Activated T-helper 2 cell treated with anti-CD3 and anti-CD28 coated beads, Interferon-gamma antibody, Interleukin-2, Interleukin-4, amounts not matched to agents 10 μg/mL and 5 μg/mL and 100 μg/mL, durations not matched to agents 14 hours and 24 hours and 36 hours (primary cell): ENCODE measurements at places on chromosomes 3 and 15.

DNA sequence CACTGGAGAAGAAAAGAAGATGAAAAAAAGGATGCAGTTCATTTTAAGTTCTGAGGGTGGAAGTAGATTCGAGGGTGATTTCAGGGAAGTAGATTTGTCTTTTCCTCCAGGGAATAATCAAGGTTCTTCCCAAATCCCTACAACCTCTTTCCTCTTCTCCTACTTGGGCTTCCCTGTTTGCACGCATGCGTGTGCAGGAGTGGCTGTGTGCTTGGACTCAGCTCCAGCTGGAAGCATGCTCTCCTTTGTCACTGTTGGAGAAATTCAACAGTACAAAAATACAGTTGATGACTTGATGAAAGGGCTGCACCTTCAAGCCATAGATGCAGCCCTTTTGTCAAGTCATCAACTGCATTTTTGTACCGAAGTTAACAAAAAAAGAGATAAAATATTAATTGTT, 3.8 kb downstream of the OR5K2 start:
- DNase-seq: no peak

- no peak for DNase-seq
Observed at GRCh38 chr3:23961913-23962312, 16.8 kb downstream of the NR1D2 start.

GRCh38 chr15:69749797-69750196, 297.2 kb downstream of the RPLP1 start:
- DNase-seq: no peak

DNA sequence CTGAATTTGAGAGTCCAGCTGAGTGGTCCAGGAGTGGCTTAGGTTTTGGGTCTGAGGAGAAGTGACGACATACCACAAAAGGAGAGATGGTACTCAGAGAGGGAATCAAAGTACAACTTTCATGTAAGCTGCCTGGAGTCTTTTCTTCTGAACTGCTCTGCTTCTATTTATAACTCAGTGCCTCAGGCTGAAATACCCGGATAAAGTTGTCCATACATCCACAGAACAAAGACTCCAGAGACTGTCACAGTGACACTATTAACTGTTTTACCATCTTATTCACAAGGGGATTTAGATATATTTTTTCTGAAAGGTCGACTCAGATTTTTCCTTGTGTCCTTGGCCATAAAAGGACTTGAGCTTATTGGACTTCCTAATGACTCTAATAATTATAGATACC, 264.3 kb upstream of the DNAJC19 start:
- DNase-seq: no peak

DNA sequence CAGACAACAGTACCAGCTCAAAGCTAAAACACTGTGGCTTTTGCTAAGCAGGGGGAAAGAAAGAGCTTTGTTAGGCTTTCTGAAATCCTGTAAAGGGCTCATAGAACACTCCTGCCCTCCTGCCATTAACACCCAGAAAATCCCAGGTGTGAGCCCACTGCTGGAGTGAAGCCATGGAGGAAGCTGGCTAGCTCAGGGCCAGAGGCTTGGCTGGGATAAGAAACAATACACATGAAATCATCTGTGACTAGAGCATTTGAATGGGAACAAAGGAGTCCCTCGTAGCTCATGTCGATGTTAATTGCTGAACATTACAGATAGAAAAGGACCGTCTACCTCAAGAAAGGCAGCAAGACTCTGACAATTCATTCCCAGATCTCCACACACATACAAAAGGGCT, 23.5 kb downstream of the RUVBL1 start:
- DNase-seq: no peak

DNA sequence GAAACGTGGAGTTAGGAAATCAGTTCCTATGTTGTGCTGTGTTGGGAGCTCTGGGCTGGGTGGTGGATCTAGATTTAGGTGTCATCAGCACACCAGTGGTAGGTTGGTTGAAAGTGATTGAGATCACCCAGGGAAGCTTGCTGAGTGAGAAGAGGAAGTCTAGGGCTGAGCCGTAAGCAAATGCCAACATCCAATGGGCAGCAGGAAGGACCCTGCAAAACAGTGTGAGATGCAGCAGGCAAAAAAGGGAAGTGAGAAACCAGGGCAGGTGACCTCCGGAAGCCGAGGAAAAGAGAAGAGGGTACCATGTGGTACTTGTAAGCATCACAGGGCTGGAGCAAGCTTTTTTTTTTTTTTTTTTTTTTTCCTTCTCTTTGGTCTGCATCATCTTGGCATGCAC, 15.9 kb upstream of the COPG1 start:
- DNase-seq: no peak

DNA sequence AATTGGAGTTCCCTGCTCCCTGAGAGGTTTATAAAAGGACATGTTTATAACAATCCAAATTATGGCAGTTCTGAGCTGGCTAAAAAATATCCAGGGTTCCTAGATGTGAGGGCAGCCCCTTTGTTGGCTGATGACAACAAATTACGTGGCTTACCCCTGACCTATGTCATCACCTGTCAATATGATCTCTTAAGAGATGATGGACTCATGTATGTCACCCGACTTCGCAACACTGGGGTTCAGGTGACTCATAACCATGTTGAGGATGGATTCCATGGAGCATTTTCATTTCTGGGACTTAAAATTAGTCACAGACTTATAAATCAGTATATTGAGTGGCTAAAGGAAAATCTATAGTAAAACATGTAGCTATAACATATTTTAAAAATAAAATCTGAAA, 13.9 kb downstream of the AADAC start:
- no peak for DNase-seq

DNA sequence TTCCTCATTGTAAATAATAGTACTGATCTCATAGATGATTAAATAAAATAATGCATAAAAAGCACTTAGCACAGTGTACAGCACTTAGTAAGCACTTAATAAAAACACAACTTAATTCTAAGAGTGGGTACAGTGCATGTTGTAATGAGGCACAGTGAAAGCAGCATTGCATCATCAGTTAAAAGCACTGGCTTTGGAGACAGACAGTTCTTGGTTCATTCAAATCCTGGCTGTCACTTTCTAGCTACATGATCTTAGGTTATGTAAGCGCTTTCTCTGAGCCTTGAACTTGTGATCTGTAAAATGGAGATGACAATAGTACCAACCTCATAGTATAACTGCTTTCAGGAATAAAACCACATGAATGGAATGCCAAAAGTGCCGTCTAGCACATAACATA, 151.5 kb downstream of the DPH6 start:
- no peak for DNase-seq

GRCh38 chr15:62740141-62741004, 302.2 kb upstream of the TPM1 start:
- no peak for DNase-seq

GRCh38 chr15:80404057-80404760, at the start of gene ARNT2:
Gene ARNT2 (plus strand): TSS chr15:80404382. CDS start chr15:80404516, 134 bp downstream.
- no peak for DNase-seq

DNA sequence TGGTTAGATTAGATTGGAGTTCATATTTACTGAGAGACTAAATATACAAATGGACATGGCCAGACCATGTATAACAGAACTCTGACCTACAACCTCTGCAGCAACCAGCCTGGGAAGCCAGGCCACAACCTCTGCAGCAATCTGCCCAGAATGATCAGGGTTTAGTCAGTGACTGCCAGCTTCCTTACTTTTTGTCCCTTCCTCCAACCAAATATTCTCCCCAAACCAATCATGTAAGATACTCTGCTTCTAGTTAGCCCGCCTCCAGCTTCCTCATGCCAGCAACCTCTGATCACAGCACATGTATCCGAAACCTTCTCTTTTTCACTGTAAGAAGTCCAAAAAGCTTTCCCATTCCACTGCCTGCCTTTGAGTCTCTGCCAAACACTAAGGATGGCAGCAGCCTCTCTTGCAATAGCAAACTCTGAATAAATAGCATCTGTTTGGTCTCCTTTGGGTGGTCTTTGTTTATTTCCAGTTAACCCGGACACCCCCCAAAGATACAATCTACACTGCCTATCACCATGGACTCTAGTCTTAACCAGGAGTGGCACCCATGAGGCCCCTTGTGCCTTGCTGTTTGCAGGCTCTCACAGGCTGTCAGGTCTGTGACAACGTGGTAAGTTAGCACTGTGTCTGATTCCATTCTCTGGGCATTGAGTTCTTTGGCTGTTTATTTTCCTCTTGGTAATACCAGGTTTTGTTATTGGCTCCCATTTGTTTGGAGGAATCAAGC, 102.2 kb downstream of the ERC2 start:
- no peak for DNase-seq

DNA sequence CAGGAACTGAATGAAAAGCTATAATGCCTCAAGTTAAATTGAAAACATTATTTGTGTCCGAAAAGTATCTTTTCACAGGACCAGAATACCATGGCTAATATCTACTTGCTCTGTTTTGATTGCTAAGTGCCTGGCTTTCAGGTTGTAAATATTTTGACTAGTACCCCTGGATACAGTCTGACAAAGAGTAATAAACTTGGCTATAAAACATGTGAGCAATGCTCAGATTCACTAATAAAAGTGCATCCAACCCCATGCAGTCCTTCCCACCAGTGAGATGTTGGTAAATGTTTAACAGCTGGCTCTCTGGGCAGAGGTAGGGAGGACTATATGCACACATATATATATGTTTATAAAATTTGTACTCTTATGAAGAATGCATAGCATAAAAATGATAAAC, 281.8 kb upstream of the TGFBR2 start:
- no peak for DNase-seq

- no peak for DNase-seq
Observed at GRCh38 chr3:186298876-186299275, 63.2 kb downstream of the DGKG start.

- DNase-seq: no peak
Observed at GRCh38 chr3:10962481-10963036, 30.0 kb upstream of the SLC6A1 start.

GRCh38 chr3:161070252-161070930, 34.8 kb downstream of the B3GALNT1 start:
- no peak for DNase-seq

GRCh38 chr15:77602800-77603199, 29.9 kb downstream of the LINGO1 start:
- no peak for DNase-seq

- DNase-seq: no peak
Observed at GRCh38 chr3:38723569-38724391, 74.3 kb upstream of the SCN5A start.

DNA sequence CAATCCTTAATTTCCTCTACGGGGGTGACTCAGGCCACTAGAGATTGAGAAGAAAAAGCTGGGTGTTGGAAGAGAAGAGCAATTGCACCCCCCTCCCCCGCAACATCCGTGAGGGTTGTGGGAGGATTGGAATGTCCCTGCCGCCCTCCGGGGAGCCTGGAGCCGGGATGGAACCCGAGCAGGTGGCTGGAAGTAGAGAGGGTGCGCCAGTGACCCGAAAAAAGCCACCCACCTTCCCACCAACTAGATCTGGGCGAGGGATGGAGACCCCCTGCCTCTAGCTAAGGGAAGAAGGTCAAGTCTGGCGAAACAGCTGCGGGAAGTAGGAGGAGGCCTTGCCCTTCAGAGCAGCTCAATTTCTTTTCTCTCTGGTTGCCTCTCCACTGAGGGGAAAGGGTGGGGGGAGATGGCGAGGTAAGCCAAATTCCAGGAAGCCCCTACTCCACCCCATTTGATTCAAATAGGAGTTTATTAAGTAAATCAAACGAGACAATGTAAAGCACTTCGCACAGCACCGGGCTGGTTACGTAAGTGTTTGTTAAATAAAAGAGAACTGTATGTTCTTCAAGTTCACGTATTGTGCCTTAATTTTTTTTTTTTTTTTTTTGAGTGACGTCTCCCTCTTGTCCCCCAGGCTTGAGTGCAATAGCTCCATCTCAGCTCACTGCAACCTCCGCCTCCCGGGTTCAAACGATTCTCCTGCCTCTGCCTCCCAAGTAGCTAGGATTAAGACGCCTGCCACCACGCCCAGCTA, 1.1 kb upstream of the WWTR1 start:
- no peak for DNase-seq

- no peak for DNase-seq
Observed at GRCh38 chr3:187063286-187064121, 75.8 kb downstream of the RPL39L start.

GRCh38 chr15:36884518-36884875, 215.9 kb downstream of the MEIS2 start:
- DNase-seq: no peak

DNA sequence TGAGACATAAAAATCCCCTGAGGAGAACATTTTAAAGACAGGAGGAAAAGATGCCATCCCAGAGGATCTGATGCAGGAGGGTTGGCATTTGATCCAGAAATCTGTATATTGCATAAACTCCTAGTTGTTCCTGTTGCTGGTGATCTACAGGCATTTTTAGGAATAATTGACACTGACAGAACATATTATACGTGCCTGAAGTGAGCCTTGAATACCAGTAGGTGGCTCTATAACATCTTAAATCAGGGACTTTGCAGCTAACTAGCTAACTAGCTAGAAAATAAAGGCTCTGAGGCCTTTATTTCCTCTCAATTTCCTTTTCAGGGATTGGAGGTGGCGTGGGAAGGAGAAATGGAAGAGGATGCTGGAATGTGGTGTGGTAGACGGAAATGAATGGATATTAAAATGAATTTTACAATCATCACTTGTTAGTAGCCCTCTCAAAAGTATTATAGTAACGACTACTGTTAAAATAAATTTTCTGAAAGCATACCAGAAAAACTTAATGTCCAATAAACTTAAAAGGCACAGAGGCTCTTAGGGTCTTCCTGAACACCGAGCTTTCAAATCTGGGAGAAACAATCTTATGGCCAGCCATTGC, 73.8 kb upstream of the ZBED2 start:
- no peak for DNase-seq

DNA sequence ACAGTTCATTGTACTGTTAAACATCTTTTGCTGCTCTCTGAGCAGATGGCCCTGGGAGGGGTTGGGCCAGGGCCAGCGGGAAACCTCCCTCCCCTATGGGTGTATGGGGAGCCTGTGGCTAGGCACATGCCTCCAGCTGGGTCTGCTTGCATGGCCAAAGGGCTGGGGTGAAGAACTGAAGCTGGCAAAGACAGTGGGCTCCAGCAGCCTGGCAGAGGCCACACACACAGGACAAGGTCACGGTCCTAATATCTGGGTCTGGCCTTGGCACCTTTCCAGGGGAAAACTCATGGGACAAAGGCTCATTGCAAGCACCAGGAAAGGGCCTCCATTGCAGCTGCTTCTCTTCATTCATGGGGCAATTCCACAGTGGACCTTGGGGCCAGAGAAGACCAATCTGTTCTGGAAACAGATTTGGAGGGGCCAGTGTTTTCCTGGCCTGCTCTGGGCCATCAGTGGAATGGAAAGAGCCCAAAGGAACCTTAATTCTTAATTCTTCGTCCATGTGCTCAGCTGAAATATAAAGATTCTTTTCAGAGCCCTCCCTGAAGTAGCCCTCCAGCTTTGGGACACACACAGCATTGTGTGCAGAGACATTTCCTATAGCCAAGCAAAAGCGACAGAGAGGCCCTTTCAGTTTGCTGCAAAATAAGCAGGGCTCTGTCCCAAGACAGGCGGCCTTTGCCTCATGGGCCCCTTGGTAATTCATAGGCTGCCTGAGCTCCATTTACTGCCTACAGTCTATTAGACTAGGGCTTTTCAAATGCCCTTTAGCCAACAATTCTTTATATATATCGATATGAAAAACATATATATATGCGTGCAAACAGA, 11.3 kb upstream of the LIMD1 start:
- no peak for DNase-seq

DNA sequence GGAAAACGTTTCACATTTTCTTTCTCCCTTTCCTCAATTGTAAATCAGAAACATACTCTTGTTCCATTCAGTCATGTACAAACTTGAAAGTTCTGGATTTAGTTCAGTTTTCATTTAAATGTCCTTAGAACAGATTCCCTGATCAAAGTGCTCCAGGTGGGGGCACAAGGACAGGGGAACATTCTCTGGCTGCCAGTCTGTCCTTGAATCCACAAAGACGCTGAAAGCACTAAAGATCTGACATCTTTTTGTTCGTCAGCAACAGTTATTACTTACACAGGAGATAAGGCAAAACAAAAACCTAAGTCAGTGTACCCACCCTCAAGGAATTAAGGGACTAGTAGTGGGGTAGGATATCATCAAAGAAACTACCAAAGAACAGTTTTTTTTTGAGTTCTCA, 139.2 kb downstream of the GHSR start:
- no peak for DNase-seq
